Upper lobe of right lung (tissue), 1 donor: ENCODE measurements at places on chromosomes 3 and 15. TPM values are rescaled to one million over a fixed set of nuclear protein-coding genes. Genes with fewer than 3 reads are reported as not detected.
A peak's percentile ranks its signal among the peaks of the same experiment; 100 is the strongest.

DNA sequence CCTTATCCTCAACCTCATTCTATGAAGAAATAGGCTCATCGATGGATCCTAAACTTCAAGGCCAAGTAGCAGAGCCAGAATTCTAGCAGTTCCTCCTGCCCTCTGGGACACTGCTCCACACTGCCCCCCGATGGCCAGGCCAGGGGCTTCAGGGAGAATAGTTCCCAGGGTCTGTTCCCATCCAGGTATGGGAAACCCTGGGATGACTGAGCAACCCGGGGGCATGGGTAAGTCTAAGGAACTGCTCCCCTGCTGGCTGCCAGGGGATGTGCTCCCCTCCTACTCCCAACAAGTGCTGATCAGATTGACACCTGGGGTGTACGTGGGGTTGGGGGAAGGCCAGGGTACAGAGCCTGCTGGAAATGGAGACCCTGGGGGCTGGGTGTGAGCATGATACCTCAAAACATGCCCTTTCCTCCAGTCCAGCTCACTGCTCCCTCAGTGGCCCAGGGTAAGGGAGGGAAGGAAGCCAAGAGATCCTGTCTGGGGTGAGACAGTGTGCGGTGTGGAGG, 7.6 kb downstream of the ULK3 start:
- peaks cover 15% of the 10 kb centered on the region for H3K36me3 ChIP-seq
- H3K4me3 ChIP-seq: no peak overlapping the region
- DNase-seq: peak; percentile 82
- no peak overlapping the region for H3K27ac ChIP-seq

Gene RTP1
- not detected for total RNA-seq

DNA sequence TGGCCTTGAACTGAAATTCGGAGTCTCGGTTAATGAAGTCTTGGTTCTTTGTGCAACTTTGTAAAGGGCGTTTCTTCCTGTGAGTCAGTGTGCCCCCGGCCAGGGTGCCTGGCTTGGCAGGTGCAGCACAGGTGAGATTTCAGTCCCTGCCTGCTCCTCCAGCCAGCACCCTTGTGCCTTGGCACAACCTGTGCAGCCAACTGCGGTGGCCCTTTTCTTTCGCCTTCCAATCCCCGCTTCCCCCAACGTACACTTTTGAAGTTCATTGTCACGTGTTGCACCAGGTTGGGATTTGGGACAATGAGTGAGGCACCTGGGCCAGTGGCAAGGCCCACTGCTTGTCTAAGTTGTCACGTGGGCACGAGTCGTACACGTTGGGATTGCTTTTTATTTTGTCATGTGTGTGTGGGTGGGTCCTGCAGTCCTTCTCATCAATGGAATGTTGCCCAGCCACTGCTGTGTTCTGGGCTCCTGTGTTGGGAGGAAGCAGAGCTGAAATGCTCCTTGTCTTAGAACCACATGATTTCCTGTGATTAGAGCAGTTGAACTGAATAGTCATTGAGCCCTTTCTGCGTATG, 242.9 kb upstream of the BHLHE40 start:
- H3K4me1 ChIP-seq: peaks cover 47% of the 10 kb centered on the region
- peaks cover 4% of the 10 kb centered on the region for H3K36me3 ChIP-seq
- no peak overlapping the region for H3K4me3 ChIP-seq
- peak; percentile 82 for DNase-seq
- peak overlapping the region; percentile 62 for H3K27ac ChIP-seq

DNA sequence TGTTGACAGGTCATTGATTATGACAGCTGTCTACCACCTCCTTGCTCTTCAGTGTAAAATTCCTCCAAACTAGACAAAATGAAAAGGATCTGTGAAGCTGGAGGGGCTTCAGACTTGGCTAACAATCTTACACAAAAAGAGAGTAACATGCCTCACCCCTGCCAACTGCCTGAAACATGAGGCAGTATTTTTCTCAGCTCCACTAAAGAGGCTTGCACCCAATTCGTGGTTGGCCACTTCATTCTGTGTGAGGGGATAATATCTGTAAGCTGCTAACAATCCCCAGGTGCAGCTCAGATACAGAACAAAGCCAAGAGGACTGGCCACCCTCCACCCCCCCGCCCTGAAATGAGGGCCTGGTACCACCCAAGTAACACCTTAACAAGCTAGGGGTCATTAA, 2.8 kb downstream of the MB21D2 start:
- H3K27me3 ChIP-seq: no peaks in the 10 kb centered on the region
- no peak overlapping the region for H3K4me3 ChIP-seq
- H3K4me1 ChIP-seq: peaks cover 11% of the 10 kb centered on the region
- no peak overlapping the region for H3K27ac ChIP-seq
- DNase-seq: no peak
